CD4-positive, alpha-beta T cell treated with Interferon alpha-2 for 1 hour (primary cell): ENCODE measurements at places on chromosomes 6 and 20.

DNA sequence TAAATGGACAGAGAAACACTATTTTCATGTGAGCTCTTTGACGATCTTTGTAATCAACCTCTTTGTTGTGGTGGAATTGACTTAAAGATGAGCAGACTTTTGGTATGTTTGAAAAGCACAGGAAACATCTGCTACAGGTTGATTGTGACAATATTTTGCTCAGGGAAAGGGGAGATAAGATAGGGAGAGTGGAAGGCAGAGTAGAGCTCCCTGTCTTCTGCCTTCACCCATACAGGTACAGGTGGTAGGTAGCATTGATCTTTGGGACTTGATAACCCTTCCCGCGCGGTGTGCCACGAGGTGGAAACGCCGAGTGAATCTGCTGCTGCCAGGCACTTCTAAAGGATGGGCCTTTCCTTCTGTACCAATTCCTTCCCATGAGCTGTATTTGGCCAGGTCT is 183.6 kb downstream of the UTRN start:
- DNase-seq: no peak

- DNase-seq: no peak
Observed at GRCh38 chr6:119501798-119502483, 152.4 kb upstream of the MAN1A1 start.

- DNase-seq: no peak
Observed at GRCh38 chr6:14288910-14289309, 171.3 kb downstream of the CD83 start.

- peak; percentile 44 for DNase-seq
Observed at GRCh38 chr6:46015119-46015968, at the start of gene CLIC5. CLIC5 (minus strand) TSS chr6:46015860; CDS start chr6:46015542, 318 bp downstream.

- no peak for DNase-seq
Observed at GRCh38 chr20:34262488-34263288, 21.5 kb downstream of the ASIP start.

DNA sequence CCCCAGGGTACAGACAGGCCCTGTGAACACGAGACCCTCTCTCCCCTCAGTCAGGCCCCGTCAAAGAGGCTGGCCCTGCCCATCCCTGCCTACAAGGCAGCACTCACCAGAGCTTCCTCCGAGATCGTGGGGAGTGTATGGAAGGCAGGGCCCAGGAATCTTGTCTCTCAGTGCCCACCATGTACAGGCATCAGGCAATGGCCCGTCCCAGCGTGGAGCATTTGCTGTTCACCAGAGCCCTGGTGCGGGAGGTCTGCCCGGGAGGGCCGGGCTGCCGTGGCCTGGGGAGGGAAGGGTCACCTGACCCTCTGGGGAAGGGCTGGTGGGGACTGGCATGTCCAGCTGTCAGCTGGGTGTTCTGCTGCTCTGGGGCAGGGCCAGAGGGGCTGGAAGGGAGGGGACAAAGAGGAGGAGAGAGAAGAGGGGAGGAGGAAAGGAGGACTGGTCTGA is at the start of gene IP6K3:
Gene IP6K3, minus strand, starts transcription at position 255 of the 450 bp plus-strand sequence. CDS start 11,429 bp downstream, outside the sequence.
- no peak for DNase-seq

DNA sequence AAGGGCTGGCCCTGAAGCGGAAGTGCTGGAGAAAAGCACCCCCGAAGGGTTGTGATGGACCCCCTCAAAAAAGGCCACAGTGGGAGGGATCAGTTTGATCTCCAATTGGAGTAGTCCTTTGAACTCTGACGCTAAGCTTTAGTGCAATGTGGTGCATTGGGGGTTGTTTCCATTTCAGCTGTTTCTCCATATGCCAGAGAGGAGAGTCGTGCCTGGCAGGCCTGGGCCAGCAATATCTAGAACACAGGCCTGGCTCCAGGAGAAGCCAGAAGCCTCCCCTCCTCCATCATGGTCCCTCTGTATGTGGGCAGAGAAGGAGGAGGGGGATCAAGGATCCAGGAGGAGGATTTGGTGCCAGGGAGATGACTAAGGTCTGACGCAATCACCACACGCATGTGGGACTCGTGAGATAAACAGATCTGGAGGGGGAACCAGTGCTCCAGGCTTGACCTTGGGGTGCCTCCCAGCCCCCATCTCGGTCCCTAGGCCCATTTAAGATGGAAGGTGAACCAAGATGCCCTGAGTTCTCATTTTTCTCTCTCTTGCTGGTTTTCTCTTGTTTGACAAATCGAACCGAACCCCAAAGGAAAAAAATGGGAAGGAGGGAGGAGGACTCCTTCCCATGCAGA is 517.4 kb upstream of the JARID2 start:
- peak; percentile 61 for DNase-seq

DNA sequence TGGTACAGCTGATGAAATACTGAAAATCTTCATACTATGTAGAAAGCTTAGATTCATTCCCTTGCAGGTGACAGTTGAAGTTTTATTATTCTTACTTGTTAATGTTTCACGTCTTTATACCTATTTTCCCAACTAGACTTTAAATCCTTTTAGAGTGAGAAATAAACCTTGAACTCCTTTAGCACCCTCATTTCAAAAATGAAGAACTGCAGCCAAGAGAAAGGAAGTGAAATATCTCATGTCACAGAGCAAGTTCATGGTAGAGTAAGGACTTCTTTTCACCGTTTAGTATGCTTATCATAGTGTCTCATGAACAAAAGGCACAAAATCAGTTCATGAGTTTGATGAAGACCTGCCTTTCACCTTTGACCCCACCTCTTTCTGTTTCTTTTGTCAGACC is 38.5 kb downstream of the ORC3 start:
- no peak for DNase-seq

GRCh38 chr20:19858466-19859371 is 100.7 kb downstream of the RIN2 start:
- no peak for DNase-seq

- peak; percentile 27 for DNase-seq
Observed at GRCh38 chr6:111565326-111566221, 40.1 kb downstream of the TRAF3IP2 start.

- no peak for DNase-seq
Observed at GRCh38 chr6:67736816-67737215, 898.3 kb upstream of the ADGRB3 start.

DNA sequence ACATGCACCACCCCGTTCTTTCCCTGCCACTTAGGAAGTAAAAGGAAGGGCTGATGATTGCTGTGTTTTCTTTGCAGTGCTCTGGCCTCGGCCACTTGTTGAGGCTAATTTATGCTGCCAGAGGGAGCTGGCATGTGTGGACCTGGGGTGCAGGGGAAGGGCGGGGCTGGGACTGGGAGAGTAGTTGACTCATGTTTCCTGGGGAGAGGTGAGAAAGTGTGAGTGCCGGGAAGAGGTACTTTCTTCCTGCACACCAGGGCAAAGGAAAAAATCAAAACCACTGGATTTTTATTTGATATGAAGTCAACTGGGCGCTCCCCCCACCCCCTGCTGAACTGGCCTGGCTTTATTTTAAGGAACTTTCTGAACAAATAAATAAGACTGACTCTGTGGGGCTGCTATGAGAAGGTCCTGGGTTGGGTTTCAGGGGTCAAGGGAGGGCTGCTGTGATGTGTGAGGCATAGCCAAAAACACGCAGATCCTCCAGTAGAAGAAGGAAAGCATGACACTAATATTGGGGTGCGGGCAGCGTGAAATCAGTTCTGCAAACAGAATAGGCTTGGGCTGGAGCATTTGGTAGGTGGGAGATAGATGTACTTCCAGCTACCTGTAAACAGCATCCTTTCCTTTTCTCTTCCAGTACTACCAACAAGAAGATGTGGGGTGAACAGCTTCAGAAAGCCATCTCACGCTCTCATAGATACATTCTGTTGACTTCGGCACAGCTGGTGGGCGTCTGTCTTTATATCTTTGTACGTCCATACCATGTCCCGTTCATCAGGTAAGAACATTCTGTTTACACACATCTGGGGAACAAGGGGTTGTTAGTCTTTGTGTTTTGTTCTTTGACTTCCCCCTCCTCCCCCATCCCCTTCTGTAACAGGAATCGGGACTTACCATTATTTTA is 87.5 kb downstream of the SYNJ2 start:
- DNase-seq: peak; percentile 11

DNA sequence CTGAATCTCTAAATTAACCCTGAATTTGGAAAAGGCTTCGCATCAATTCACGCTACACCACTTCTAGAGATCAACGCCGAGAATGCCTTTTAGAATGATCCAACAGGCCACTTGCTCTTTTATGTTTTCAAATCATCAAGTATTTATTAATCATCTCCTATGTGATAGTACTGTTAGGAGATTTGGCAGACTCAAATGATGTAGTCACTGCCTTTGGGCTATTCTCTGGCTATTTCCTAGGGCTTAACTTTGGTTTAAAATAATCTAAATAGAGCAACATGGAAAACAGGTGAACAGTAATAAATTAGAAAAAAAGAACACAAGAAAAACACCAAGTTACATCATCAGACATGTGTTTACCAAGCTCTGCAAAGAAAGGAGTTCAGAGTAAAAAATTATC is 140.3 kb downstream of the TENT5A start:
- DNase-seq: no peak

GRCh38 chr6:41503827-41504465 is 42.2 kb upstream of the FOXP4 start:
- DNase-seq: no peak

DNA sequence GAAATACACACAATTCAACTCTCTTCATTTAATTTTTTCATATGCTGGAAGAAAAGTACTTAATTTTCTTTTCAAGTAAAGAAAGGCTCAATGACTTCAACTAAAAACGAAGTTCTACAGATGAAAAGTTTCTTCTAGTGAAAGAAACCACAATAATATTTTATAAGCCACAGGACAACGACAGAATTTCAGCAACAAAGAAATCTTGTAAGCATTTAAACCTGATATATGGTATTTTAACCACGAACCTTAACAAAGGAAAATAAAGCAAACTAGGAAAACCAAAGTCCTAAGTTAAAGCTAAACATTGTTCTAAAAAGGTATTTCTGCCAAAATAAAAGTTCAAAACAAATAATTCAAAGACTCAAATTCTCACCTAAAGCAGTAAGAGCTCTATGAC is 24.6 kb upstream of the DST start:
- no peak for DNase-seq

DNA sequence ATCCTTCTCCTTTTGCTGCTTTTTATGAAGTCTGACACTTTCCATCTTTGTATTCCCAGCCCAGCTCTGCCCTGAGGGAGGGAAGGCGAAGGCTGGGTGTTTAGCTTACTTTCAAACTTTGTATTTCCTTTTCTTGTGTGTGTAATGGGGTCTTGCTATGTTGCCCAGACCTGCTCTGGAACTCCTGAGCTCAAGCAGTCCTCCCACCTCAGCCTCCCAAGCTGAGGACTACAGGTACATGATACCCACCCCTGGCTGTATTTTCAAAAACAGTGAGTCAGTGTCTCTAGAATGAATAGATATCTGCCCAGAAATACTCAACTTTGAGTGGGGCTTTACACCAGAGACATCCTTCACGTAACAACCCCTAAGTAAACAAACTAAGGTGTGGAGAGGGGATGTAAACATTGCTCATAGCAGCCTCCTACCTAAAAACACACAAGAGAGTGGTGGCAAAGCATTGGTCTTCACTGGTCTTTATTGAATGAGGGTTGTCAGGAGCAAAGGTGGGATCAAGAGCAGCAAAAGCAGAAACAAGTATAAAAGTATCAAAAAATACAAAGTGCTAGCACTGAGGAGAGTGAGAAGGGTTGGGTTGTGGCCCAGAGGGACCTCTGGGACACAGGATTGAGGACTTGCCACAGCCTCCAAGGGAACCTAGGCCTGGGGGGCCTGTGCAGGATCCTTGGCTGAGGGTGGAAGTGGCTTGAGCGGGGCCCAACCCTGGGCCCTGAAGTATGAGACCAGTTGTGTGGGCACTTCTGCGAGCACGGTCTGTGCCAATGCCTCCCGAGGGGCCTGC is 10.2 kb downstream of the SPAG4 start:
- DNase-seq: no peak

- no peak for DNase-seq
Observed at GRCh38 chr20:10985536-10985935, 311.7 kb upstream of the JAG1 start.

DNA sequence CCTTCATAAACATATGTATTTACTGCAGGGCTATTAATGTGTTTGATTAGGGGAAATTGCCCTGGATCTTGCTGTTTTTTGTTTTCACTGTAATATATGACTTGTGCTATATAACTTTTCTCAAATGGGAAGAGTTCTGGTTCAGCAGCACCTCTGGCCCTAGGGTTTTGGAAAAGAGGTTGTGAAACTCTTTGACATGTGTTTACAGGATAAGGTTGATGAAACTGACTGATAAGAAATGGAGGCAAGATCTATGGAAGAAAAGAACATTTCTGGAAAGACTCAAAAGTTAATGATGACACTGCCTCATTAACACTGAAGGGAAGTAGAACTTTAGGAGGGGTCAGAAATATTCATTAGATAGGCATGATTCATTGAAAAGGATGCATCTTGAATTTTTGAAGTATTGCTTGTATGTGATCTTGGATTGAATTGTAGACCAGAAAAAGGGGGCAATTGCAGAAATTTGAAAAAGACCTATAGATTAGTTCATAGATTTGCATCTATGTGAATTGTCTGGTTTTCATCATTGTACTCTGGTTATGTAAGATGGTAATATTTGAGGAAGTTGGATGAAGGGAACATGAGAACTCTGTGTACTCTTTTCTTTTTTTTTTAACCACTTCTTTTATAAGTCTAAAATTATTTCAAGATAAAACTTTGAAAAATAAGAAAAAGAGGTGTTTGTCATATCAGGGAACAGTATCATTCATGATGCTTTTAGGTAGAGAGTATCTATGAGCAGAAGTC is 54.0 kb downstream of the UTRN start:
- no peak for DNase-seq

DNA sequence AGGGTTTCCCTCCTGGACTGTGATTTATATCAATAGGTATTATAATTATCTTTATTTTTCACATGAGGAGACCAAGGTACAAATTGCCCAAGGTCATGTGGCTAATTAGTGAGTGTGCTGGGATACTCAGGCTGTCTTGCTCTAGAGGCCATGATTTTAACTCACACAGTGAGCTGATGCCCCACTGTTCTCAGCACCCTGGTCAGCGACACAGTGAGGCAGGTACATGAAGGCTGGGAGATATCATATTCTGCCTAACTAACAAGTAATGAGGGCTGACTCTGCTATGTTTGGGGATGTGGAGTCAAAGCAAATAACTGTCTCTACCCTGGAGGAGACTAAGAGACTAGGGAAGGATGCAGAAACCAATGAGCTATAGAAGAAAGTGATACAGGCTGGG is 501.1 kb downstream of the PTPRT start:
- no peak for DNase-seq

- DNase-seq: no peak
Observed at GRCh38 chr20:51631011-51631950, 88.8 kb upstream of the NFATC2 start.
